Right ventricle myocardium superior (tissue), 1 donor: ENCODE measurements at places on chromosomes 7 and 10.
A peak's percentile ranks its signal among the peaks of the same experiment; 100 is the strongest.

- no peak for DNase-seq
These were observed 81.3 kb downstream of the RAPGEF5 start for GRCh38 chr7:22275661-22276060.

GRCh38 chr7:70857793-70858545 is 274.0 kb upstream of the GALNT17 start:
- DNase-seq, result no peak

GRCh38 chr7:102917436-102918353 is 4.9 kb downstream of the LRRC17 start:
- DNase-seq, result no peak

DNA sequence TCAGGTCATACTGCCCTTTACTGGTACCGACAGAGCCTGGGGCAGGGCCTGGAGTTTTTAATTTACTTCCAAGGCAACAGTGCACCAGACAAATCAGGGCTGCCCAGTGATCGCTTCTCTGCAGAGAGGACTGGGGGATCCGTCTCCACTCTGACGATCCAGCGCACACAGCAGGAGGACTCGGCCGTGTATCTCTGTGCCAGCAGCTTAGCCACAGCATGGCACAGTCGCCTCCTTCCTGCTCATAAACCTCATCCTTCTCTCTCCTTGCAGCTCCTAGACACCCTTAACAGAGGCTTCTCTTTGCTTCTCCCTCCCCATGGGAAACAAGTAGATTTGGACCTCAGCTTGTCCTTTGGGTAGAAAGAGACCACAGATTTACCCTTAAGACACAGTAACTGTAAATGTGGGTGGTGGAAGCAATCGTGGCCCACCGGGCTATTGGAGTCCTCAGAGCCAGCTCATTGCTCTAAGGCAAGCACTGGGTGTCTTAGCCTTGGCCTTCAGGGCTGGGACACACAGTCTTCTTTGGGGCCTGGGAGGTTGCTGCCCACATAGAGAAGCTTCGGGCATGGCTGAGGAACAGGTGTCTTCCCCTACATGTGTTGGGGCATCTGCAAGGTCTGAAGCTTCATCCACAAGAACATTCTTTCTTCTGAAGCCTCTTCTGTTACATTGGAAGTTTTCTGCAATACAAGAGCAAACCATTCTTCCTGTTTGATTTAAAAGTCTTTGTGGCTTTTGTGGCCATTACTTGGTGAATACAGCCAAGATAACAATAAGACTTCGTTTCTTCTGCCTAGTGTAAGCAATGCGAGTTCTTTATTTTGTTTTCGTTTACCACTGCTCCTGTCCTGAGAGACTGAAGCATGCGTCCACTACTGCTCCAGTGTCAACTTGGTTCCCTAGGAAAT is 95.5 kb upstream of the PRSS58 start:
- no peak for DNase-seq

- DNase-seq, result peak; percentile 95
These were observed 1.1 kb downstream of the VIM start for GRCh38 chr10:17229016-17229716.

DNA sequence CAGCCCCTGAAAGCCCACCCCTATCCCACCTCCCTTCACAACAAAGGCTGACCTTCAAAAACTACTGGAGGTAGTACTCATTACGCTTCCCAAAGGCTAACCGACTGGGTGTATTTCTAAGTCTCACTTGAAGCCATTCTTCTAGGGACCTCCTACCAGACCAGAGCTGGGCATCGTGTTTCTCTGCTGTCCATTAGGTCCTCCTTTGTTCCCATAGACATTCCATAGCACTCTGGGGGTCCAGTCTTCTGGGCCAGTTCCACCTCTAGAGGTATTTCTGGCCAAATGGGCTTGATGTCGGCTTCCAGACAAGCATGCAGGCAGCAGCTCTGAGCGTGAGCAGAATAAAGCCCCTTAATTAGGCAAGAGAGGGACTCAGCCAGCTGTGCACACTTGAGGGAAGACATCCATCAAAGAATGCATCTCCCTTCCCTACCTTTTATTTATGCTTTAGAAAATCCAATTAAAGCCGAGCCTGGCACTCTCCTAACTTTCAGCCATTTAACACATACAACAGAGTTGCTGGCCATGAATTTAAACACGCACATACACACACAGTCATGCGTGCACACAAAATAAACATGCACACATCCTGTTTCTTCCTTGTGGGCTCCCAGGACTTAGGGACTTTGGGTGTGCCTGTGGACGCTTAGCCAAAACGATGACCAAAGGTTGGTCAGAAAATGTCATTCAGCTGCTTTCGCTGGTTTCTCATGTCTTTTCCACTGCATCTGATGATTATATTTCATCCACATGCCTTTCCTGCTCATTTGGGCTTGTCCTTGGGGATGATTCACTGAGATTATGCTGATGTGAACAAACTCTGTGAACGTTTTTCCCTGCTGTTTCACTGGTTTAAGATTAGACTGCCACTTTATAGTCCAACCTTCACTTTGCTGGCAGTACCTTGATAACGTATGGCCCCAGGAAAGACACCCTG is 362.0 kb upstream of the NFE2L3 start:
- no peak for DNase-seq

- DNase-seq, result no peak
These were observed 797.2 kb downstream of the TNS3 start for GRCh38 chr7:46784732-46785131.

- DNase-seq, result no peak
These were observed 15.5 kb downstream of the CYP2C19 start for GRCh38 chr10:94777886-94778458.

DNA sequence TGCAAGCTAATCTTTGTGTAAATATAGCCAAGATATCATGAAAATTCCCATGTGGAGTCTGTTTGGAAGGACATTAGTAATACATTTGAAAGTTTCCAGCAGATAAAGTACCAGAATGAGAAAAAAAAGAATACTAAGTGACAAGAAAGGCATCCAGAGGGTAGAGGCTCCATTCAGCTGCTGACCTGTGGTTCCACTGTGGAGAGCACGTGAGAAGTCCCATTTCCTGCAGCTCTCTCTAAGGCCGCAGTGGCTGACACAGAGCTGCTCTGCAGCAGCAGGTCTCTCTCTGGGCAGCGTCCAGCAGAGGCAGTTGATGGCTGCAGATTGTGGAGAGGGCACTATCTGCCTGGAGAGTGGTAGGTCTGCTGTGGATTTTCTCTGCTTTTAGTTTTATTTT is 100.1 kb upstream of the TMEM72 start:
- DNase-seq, result no peak

DNA sequence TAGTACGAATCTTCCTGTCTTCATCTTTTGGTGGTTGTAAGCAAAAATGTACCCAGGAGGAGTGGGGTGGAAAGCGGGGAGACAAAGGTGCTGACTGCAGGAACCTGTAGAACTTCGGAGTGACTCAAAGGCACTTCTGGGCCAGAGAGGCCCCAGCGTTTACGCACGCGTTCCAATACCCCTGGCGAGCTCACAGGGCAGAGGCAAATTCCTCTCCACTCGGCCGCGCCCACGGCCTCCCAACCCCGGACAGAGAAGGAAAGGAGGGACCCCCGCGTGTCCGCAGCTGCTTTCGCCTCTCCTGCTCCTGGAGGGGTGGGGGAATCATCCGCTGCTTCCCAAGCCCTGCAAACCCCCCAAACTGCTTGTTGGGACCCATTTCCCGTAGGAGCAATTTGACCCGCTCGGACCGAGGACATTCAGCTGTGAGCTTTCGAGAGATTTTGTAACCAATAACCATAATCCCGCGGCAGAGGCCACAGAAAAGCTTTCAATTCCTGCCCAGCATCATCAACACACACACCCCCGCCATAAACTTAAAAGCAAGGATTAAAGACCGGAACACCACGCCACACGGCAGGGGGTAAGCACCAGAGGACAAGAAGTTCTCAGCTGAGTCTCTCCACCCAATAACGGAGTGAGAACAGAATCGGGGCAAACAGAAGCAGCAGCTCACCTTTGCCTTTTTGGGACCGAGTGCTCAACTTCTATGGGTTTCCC is 2.3 kb downstream of the IGF2BP3 start:
- DNase-seq, result no peak

GRCh38 chr7:104206841-104207240 is 972 bp downstream of the ORC5 start:
- no peak for DNase-seq

GRCh38 chr7:10718768-10719167 is 254.9 kb upstream of the PHF14 start:
- DNase-seq, result no peak

GRCh38 chr10:100791369-100792058 is 46.1 kb downstream of the PAX2 start:
- no peak for DNase-seq

GRCh38 chr7:39099146-39099545 is 121.4 kb downstream of the POU6F2 start:
- no peak for DNase-seq

GRCh38 chr7:155864271-155864985 is 52.2 kb upstream of the SHH start:
- DNase-seq, result no peak

DNA sequence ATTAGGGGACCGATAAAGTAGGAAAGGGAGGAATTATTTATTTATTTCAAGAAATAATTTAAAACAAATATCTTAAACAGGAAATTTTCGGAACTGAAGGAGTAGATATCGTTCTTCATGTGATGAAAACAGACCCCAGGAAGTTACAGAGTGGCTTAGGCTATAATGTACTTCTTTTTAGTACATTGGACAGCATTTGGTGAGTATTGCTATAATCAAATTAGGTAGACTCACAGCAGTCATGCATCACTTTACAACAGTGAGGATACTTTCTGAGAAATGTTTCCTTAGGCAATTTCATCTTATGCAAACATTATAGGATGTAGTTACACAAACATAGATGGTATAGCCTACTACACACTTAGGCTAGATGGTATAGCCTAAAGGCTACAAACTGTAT is 33.0 kb downstream of the FAM237B start:
- DNase-seq, result no peak

GRCh38 chr7:5296611-5297226 is 14.0 kb downstream of the SLC29A4 start:
- no peak for DNase-seq

DNA sequence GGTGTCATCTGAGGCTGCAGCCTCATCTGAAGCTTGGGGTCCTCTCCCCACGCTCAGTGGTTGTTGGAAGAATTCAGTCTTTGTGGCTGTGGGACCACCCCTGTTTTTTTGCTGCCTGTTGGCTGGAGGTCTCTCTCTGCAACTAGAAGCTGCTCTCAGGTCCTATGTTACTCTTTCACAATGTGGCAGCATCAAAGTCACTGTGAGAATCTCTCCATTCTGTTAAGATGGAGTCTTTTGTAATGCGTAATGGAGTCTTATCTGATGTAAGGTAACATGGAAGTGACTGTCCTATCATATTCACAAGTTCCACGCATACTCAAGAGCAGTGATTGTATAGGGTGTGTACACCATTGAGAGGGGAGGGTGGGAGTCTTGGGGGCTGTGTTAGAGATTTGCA is 24.9 kb downstream of the TSPAN13 start:
- DNase-seq, result no peak

- DNase-seq, result no peak
These were observed 10.8 kb downstream of the LMOD2 start for GRCh38 chr7:123666492-123666891.

DNA sequence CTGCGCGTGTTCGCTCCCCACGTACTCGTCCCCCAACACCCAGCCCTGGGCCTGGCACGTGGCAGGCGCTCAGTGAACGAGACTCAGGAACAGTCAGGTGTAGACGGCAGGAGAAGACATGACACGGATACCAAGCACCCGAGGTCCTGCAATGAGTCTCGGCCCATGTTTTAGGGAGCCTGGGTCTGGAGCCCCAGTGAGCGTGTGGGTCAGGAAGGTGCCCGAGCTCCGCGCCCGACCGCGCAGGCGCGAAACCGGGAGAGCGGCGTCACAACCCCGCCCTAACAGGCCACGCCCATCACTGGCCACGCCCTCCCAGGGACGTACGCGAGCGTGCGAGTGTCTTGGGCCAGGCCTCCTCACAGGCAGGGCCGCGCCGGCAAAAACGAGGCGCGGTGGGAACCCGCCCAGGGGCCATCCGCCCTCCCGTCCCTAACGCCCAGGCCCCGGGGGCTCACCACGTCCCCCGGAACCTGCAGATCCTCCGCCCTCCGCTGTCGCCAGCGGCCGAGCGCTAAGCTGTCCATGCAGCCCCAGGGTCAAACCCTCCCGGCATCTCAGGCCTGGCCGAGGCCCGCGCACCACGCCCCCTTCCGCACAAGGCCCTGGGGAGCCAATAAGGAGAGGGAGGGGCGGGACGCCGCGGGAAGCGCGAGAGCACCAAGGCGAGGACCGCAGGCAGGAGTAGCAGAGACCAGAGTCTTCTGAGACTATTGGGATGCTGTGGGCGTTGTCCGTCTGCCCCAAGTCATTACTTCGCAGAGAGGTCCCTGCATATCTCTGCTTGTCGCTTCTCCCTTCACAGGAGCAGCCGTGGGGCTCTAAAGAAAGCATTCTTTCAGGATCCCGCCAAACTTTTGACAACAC is at the start of gene C10orf143:
Gene C10orf143, minus strand, starts transcription at position 585 of the 867 bp plus-strand sequence. Its CDS starts 58 bp downstream, at position 527.
- DNase-seq, result peak; percentile 99
